ENCODE measurements at places on chromosomes 16 and 17.

- peak; percentile 12 for DNase-seq
Observed at GRCh38 chr16:29809031-29809747, 2.8 kb upstream of the PRRT2 start.

GRCh38 chr17:17402558-17402957 lies 74.2 kb upstream of the MED9 start:
- peak; percentile 75 for DNase-seq

- DNase-seq = peak; percentile 11
Observed at GRCh38 chr17:69030169-69030568, 30.6 kb downstream of the ABCA9 start.

DNA sequence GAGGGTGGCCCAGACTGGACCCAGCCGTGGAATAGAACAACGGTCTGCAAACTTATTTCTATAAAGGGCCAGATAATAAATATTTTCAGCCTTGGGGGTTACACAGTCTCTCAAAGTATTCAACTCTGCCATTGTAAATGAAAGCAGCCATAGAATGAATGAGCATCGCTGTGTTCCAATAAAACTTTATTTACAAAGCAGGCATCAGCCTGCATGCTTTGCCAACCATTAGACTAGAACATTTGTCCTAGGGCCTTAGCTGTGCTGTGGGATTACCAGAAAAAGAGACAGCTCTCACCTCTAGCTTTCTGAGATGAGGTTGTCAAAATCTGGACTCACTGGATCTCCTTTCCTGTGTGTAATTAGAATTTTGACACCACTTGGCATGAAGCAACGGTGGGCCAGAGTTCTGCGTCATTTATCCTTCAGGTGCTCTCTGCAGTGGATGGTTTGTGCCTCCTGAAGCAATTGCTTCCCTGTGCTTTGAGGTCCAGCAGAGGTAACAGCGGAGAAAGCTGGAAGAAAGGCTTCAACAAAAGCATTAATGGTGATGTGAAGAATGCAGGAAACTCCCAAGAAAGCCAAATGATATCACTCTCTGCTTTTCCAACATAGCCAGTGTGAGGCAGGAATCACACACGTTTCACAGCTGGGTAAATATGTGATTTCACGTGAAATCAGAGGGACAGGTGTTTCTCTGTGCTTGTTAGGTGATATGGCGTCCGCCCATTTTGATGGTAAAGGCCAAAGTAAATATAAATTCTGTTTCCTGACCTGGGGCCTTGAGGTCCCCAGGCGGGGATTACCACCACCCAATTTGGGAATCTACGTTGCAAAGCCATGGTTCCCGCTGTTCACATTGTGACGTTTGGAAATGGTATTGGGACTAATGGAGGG lies 148.4 kb downstream of the PITPNC1 start:
- no peak for DNase-seq

- peak; percentile 25 for DNase-seq
Observed at GRCh38 chr17:80718428-80718827, 173.8 kb downstream of the RPTOR start.

DNA sequence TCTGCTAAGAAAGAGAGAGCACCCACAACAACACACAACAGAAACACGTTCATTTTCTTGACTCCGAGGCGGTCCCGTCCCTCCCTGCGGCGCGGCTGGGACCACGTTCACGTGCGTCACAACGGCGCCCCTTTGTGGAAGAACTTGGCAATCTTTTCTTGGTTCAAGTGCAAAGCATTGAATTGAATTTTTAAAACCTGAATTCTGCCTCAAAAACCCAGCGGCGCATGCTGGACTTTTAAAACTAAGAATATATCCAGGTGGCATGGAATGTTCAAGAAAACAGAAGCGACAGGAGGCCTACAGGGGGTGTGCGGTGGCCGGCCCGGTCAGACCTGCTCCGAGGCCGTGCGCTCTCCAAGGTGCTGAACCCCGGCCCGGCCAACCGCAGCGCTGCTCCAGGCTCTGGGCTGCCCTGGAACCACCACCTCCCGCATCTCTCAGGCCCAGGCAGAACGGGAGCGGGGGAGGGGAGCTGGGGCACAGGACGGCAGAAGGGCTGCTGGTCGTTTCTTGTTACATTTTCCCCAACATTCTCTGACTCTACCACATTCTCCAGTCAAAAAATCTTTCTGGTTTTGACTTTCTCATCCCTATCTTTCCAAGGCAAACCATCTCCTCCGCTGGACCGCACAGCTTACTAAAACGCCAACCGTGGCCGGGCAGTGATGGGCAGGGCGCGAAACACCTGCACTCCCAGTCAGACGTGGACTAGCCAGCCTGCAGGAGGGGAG lies 3.4 kb upstream of the HEXD start:
- peak; percentile 77 for DNase-seq

DNA sequence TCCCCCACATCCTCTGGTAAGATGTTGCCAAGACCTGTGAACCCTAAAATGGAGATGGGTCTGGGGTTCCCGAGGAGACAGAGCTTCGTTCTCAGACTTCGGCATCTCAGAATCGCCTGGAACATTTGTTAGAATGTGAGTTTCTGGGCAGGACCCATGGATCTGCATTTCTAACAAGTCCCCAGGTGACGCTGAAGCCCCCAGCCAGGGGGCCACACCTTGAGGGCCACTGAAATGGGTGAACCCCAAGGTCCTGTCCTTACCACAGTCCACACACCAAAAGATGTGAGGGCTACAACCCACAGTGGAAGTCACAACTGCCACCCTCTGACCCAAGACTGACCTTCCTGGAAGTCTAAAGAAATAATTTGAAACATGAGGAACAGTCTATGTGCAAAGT lies 14.0 kb downstream of the MPP3 start:
- DNase-seq = no peak

Measured in ELR (cell line).